Smooth muscle cell of the brain vasculature (primary cell): ENCODE measurements at places on chromosomes 16 and 17.

GRCh38 chr16:8816967-8817655 is 19.5 kb downstream of the PMM2 start:
- no peak for DNase-seq

GRCh38 chr16:81797443-81797842 is 18.4 kb downstream of the PLCG2 start:
- DNase-seq: no peak

- DNase-seq: no peak
These were observed 18.5 kb downstream of the RSPRY1 start for GRCh38 chr16:57204675-57205074.

DNA sequence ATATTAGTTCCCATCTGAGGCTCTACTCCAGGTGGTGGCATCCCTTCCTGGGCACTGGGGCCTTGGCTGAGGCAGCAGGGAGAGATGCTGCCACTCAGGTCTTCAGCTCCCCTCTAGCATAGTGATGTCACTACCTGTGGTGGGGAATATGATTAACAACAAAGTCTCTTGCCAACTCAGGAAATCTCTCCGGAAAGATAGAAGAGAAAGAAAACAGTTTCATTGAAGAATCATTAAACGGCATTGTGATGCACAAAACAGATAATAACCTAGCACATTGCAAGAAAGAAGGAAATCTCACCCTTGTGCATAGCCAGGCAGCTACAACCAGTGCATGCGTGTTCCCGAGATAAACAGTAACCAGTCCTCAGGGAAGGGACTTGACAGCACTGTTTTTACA is 12.2 kb upstream of the ZNF267 start:
- no peak for DNase-seq

DNA sequence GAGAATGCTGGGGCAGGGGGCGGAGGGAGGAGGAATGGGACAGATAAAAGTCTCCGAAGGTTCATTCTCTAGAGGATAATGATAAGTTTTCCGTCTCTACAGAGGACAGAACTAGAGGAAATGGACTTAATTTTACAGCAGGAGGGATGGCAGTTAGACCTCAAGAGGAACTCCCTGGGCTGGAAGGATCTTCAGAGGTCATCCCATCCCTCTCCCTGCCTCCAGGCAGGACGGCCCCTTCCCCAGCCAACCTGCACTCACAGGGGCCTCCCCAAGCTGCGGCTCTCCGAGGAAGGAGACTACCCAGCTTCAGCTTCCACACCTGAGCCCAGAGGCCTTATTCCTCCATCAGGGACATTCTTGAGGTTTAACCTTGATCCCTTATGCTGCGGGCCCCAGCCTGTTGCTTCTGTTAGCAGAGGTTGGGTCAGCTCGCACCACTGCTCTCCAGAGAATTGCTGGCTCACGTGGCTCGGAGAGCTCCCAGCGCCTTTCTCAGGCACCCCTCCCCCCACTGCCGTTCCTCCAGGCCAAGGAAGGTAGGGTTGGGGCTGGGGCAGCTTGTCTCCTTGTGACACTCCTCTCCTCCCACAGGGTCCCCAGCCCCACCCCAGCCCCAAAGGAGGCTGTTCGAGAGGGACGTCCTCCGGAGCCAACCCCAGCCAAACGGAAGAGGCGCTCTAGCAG is 8.5 kb downstream of the ELOB start:
- no peak for DNase-seq

GRCh38 chr17:32486111-32486700 is 587 bp upstream of the CDK5R1 start:
- DNase-seq: no peak

GRCh38 chr17:64780096-64781013 is 118.2 kb upstream of the SMURF2 start:
- DNase-seq: no peak

GRCh38 chr16:48574140-48574539 is 35.8 kb downstream of the N4BP1 start:
- no peak for DNase-seq

DNA sequence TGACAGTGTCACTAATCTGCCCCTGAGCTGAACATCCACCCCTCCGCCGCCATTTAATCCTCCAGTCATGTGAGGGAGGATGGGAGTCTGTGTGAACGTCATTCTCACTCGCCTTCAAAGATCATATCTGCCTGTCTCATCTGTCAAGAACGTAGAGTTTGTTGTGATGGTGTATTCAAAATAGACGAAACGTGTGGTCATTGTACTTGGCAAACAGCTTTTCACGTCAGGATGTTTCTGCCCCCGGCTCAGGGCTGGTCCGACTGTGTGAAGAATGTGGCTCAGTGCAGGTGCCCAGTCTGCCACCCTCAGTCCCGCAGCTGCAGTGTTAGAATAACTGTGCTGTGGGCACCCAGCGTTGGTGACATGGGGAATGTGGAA is 148.0 kb downstream of the KCNJ12 start:
- no peak for DNase-seq

DNA sequence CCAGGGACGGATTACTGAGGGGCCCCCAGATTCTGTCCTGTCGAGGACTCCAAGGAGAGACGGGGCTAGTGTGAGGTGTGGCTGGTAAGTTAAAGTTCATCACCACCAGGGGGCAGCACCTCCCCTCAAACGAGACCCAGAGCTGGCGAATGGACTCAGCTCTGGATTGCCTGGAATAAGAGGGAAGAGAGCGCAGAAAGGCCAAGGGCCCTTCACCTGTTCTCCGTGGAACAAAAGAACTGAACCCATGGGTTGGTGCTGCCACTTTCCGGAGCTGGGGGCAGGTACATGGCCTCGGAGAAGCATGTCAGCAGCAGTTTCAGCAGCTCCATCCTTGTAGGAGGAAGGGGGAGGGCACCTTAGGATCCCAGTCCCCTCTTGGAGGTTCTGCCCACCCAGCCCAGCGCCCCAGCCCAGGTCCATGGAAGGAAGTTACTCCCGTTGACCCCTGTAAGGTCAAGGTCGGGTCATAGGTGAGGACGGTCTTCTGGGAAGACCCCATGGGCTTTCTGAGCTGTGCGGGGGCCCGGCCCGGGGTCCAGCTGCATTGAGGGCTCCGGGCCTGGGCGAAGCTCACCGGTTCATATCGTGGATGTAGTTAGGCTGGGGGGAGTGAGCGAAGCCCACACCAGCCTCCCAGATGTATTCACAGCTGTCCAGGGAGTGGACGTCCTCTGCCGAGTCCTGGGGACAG is 10.8 kb downstream of the HID1 start:
- DNase-seq: peak; percentile 66

DNA sequence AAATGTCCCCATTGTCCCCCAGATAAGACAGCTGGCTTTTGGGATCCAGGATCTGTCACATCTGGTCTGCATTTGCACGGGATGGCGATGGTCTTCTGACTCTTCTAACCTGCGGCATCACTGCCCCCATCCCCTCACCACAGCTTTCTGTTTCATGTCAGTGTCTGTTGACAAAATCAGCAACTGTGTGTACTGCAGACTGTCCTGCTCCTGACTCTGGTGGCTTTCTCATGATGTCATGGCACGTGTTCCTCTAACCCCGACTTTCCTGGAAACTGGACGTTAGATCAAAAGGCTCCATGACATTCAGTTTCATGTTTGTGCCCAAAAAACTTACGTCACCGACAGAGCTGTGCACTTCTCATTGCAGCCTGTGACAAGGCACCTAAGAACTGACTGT is 30.1 kb upstream of the CPNE2 start:
- DNase-seq: no peak

DNA sequence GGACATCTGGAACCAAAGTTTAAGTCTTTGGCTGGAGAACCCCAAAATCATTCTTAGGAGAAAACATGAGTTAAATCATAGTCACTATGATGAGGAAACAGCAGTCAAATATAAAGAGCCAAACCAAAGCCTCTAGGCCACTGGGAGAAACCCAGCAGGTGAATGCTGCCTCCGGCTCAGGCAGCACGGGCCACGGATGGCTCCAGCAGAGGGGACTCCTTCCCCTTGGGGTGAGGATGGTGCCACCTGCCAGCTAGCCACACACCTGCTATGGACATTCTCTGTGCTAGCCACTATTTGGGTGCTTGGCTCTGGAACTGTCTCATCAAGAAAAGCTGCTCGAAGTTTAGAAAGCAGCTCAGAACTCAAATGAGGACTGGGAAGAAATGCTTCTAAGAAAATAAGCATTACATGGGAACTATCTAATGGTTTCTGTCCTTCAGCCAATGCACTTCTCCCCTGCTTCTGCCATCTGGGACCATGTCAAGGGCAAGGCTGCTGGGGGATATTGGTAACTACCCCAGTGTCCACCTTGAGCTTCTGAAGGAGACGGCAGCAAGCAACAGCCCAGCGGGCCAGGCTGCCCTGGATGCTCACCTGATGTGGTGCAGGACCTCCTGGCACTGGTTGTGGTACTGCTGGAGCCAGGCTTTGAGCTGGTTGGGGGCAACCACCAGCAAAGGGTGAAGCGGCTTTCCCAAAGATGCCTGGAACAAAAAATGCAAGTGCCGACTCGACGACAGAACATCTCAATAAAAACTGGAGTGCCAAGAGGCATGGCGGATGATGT is 22.5 kb downstream of the ELAC2 start:
- DNase-seq: no peak
